SHP77 (cell line): ENCODE measurements at places on chromosomes 7 and 10.

- no peak for DNase-seq
These were observed 47.6 kb upstream of the MGMT start for GRCh38 chr10:129419397-129419796.

DNA sequence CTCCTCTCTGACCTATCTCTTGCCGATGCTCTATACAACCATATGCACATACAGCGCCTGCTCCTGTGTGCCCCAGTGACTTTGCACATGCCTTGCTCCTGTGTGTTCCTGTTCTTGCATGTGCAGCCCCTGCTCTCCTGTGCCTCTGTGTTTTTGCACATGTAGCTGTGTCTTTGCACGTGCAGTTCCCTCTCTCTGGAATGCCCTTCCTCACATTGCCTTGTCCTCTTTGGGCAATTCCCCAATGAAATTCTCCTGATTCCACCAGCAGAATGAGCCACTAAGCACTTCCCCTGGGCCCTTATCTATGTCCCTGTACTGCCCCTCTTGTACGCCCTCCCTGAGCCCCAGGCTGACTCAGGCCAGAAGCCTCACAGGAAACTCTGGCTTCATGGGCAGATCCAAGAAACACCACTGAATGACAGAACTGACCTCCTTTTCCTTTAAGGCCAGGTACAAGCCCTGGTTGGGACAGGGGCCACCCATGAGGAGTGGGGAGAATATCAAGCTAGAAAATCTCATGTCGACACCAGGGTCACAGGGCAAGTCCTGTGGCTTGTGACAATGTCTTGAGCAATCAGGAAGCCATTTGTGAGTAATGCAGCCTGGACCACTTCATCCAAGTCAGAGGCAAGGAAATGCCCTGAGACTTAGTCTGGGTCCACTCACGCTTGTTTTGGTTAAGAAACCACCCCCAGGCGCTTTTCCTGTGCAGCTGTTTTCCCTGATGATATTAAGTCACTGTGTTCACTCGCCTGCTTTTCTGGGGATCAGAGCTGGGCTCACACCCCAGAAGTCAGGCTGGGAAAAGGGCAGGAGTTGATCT is 1.9 kb upstream of the ARHGAP22 start:
- DNase-seq = no peak

- DNase-seq = no peak
These were observed 638.4 kb downstream of the ACTR3B start for GRCh38 chr7:153397906-153398305.

DNA sequence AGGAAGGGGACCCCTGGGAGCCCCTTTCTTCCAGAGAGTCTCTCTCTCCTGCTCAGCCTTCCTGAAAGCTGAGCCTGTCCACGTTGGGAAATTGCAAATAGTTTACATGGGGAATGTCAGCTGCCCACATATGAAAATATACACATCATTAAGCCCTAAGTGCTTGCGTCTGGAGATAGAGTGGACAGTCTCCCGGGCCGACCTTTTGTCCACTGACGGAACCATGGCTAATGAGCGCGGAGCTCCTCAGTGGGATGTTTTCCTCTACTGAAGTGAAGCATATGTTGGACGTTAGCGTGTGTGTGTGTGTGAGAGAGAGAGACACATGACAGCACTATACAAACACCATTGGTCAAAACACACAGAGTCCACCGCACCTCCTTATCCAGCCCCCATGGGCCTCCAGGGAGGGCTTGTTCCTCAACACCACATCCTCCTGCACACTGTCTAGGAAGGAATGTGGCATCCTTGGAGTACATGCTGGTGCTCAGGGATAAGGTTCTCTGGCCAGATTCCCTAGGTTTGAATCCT is 128.4 kb downstream of the RGS10 start:
- DNase-seq = peak; percentile 71

GRCh38 chr7:89661876-89662275 is 492.4 kb upstream of the STEAP1 start:
- DNase-seq = no peak

GRCh38 chr10:32971536-32972091 is 13.6 kb upstream of the ITGB1 start:
- no peak for DNase-seq

DNA sequence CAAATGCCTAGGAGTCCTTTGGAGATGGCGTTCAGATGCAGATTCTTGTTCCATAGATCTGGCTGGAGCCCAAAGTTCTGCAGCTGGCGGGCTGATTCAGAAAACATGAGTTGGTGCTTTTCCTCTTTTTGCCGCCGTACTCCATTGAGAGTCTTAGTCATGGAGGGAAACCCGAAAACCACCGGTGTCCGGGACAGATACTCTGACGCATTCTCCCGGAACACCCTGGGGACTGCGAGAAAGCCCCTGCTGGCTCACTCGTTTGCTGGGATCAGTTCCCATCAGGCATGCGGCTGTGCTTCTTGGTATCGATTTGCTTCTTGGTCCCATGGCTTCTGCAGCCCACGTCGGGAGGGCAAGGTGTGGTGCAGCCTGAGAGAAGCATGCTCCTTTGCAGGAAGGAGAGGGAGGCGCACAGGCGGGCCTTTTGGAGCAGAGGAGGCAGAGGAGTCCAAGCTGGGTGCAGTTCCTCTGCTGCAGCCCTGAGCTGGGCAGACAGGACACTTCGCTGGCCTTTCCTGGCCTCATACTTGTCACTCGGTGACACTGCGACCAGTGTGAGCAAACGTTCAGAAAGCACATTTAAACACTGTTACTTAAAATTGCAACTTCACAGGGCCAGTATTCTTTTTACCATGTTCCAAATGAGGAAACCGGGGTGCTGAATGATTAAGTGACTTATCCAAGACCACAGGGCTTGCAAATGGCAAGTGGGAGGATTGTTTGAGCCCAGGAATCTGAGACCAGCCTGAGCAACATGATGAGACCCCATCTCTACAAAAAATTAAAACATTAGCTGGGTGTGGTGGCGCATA is 30.6 kb upstream of the PFKFB3 start:
- no peak for DNase-seq

- DNase-seq = peak; percentile 1
These were observed 1354.7 kb upstream of the LRRTM3 start for GRCh38 chr10:65571011-65571570.
